ENCODE measurements at places on chromosomes 5 and 9. TPM values are rescaled to one million over a fixed set of nuclear protein-coding genes. Genes with fewer than 3 reads are reported as not detected.

- H3K4me3 ChIP-seq: no peak overlapping the region
- H3K27ac ChIP-seq: peak overlapping the region; percentile 14
- no peak for DNase-seq
Observed at GRCh38 chr5:134139377-134139851, 24.9 kb downstream of the TCF7 start.

DNA sequence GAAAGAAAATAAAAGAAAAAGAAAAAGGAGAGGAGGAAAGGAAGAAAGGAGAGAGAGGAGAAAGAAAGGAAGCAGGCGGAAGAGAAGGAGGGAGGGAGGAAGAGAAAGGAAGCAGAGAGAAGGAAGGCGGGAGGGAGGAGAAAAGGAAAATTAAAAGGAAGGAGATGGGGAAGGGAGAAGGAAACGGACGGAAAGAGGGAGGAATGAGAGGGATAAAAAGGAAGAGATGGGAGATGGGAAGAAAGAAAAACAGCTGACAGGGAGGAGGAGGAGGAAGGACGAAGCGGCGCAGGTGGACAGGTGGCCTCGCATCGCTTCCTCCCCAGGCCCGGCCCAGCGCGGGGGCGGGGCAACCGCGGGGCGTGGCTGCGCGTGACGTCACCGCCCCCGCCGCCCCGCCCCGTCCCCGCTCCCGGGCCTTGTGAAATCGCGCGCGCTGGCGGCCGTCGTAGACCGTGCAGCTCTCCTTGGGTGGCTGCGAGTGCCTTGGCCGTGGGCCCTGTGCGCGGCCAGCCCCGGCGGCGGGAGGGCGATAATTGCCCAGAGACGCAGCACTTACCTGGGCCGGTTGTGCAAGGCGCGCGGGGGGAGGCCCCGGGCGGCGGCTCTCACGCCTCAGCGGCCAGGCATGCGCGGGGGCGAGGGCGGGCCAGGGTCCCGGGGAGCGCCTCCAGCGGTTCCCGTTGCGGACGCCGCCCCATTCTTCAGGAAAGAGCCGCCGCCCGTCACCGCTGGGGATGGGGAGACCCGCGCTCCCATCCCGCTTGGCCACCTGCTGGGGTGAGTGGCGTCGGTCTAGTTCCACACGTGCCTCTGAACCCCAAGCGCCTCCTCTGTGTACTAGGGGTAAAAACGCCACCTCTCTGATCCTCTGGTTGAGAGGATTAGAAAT lies 49.6 kb upstream of the FOXE1 start:
- H3K27me3 ChIP-seq: peaks cover 18% of the 10 kb centered on the region
- H3K36me3 ChIP-seq: no peaks in the 10 kb centered on the region
- H3K4me3 ChIP-seq: peak overlapping the region; percentile 71

WNT8A gene
- not detected for total RNA-seq

PCDHB9 gene
- total RNA-seq: not detected

DNA sequence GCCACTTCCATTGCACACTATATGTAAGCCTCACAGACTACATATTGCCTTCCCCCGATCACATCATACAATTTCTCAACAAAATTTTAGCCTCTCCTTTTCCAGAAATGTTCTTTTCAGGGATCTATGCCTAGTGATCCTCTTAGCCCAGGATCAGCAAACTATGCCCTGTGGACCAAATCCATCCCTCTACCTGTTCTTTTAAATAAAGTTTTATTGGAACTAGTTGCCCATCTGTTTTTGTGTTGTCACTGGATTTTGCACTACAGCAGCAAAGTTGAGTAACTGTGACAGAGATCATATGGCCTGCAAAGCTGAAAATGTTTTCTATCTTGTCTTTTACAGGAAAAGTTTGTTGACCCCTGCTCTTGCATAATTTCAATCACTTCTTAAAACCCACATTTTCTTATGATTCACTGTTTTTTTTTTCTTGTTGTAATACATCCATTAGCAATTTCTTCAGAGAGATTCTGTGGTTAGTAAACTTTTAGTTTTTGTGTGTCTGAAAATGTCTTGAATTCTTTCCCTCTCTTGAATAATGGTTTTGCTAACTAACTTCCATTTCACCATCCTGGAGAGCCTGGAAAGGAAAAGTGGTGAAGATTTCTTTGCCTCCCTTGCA lies 7.1 kb downstream of the TXNDC8 start:
- H3K27ac ChIP-seq: no peak overlapping the region
- no peak overlapping the region for H3K4me3 ChIP-seq
- H3K27me3 ChIP-seq: peaks cover 2% of the 10 kb centered on the region
- DNase-seq: no peak

GRCh38 chr5:91016322-91016721 lies 366.8 kb downstream of the ARRDC3 start:
- H3K36me3 ChIP-seq: no peaks in the 10 kb centered on the region
- peaks cover 23% of the 10 kb centered on the region for H3K27me3 ChIP-seq
- H3K27ac ChIP-seq: no peak overlapping the region
- DNase-seq: no peak

All from activated CD8-positive, alpha-beta T cell treated with anti-CD3 and anti-CD28 coated beads for 36 hours (primary cell).